Activated naive CD4-positive, alpha-beta T cell treated with anti-CD3 and anti-CD28 coated beads, Interleukin-2, amount 50 U/mL, for 16 hours (primary cell): ENCODE measurements at places on chromosomes 2 and 18.

DNA sequence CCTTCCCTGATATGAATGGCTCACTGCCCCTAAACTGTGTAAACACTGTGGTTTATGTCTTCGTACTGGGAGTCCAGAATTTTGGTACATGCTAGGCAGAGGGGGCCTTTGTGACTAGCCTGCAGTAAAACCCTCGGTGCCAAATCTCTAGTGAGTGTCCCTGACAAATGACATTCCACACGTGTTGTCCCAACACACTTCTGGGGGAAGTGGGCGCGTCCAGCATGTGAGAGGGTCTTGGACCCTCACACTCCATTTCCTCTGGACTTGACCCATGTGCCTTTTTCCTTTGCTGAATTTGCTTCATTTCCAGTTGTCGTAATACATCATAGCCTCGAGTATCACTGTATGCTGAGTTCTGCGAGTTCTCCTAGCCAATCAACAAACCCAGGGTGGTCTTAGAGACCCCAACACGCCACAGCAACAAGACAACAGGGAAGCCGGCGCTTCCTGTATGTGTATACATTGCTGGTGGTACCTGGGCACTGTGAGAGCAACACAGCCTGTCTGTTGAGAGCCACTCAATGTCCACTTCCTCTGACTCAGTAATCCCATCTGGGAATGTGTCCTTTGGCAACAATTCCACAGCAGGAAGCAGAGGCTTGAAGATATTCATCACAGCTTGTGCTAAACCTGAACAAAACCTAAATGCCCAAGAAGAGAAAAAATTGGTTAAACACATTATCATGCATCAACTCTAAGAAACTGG is 26.9 kb upstream of the SLC66A3 start:
- no peak for DNase-seq

DNA sequence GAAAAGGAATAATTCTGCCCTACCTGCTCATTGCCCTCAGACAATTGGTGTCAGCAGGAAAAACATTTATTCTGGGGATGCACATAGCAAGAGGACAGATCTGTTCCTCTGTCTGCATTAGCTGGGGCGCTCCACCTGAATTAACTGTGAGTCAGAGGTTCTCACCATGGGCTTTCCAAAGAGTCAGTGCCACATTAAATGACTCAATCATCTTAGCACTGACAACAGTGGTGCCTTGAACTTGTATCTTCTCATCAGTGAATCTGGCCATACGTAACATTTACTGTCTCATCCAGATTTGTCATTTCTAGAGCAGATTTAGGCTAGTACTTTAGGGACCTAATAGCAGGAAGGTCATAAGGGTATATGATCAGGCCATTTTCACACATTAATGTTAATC is 358.1 kb upstream of the CRIM1 start:
- no peak for DNase-seq

DNA sequence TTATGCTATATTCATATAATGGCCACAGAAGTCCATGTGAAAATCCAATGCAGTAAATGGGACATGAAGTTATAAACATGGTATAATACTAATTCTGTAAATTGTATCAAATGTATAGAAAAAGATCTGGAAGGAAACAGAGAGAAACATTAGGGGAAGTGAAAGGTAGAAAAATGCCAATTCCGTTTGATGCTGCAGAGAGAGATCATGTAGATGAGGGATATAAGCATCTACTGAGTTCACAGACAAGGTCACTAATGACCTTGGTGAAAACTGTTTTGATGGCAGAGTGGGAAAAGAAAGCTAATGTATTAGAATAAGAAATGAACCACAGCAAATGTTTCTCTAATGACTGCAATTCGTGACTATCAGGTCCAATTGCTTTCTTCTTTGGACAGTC is 56.0 kb downstream of the BARD1 start:
- DNase-seq = no peak

- peak; percentile 64 for DNase-seq
These were observed 697 bp downstream of the LGALSL start for GRCh38 chr2:64454386-64455332.

GRCh38 chr18:55983433-55983832 is 395.4 kb upstream of the TCF4 start:
- DNase-seq = no peak

GRCh38 chr2:66897181-66897580 is 462.3 kb downstream of the MEIS1 start:
- no peak for DNase-seq

DNA sequence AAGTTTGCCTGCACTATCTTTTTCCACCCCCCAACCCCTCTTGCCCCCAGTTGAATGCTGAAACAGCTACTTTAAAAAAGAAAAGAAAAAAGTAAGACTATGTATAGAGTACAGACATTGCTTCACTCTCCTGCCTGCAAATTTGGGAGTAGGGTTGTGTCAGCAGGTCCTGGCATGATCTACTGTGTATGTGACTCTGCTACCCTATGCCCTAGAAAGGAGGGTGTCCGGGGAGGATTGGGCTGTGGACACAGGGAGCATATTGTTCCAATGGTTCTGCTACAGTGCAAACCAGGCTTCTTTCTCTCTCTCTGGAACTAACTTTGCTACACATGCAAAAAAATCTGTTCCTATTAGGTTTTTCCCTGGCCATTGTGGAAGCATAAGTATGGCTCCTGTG is 9.9 kb upstream of the ZEB2 start:
- no peak for DNase-seq

DNA sequence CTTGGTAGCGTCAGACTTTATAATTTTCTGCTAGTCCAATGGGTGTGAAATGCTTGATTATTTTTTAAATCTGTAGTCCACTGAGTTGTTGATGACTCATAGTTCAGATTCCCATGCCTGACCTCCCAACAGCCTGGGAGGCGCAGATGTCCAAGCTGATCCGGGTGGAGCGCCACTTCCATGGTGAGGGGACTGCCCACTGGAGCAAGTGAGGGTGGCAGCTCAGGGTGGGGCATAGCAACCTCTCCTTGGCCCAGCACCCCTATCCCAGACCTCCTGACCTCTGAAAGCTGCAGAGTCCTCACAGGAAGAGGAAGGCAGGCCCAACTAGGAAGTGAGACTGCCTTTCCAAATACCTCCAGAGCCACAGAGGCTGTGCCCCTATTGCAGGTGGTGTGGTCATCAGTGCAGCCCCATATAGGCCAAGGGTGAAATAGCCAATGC is 4.4 kb downstream of the MAL start:
- DNase-seq = no peak

DNA sequence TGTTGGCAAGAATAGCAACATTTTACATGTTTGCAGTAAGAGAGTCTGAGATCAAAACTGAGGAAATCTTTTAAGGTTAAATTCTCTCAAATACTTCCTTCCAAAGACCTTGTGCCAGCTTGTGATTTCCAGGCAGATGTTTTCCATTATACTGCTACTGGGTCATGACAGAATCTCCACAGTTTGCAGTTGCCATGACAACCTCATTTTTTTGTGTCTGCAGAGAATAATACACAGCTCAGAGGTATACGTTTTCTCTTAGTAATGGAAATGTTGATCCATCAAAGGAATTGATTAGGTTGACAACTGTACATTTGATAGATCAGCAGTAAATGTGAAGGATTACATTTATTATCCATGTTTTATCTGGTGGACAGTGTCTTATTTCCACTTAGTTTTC is 29.1 kb upstream of the CSRNP3 start:
- no peak for DNase-seq

DNA sequence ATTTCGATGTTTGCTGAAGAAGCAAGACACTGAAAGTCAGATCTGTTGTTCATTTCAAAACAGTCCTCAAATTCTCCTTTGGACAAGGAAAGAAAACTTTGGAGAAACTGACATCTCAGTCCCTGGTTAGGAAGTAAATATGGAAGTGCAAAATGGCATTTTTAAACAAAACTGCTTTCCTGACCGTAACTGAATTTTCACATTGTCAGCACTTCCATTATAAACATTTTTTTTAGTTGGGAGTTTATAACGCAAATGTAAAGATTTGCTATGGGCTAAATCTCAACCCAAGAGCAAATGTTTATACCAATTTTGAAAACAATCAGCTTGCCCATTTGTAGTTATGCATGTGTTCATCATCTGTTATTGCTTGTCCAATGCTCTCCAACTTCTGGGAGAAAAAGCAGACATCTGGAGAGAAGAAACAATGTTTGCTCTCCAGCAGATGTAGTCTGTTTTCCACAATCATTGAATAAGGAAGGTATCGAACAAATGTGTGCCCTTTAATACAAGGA is 520.1 kb downstream of the ARHGAP15 start:
- no peak for DNase-seq

DNA sequence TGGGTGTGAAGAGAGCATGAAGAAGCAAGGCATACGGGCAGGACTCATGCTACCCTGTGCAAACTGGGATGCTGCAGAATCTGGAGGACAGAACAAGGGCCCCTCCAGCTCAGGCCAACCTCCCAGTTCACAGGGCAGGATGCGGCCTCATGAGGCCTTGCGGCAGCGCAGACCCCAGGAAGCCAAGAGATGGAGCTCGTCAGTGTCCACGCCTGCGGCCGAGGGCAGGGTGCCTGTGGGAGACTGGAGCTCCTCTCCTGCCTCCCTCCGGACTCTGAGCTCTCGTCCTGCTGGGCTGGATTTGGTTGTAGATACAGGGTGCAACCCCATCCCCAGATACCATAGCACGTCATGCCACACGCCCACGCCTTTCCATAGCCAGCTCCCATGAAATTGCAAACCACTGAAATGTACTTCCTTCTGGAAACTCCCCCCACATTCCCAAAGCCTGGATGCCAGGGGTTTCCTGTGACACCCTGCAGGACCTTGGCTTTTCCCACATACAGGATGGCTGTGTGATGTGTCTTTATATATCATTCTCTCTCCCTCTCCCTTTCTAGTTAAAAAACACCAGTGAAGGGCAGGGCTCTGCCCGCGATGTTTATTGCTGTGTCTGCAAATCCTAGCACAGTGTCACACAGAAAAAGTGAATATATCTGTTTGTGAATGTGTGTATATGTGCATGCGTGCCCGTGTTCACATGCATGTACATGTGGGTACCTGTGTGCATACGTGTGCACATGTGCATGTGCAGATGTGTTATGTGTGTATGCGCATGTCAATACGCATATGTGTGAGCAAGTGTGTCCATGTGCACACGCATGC is 12.3 kb upstream of the SNTG2 start:
- no peak for DNase-seq

- DNase-seq = no peak
These were observed 661.1 kb downstream of the BCL11A start for GRCh38 chr2:59892398-59892797.

GRCh38 chr18:23596183-23596582 is 9.9 kb upstream of the NPC1 start:
- DNase-seq = no peak

DNA sequence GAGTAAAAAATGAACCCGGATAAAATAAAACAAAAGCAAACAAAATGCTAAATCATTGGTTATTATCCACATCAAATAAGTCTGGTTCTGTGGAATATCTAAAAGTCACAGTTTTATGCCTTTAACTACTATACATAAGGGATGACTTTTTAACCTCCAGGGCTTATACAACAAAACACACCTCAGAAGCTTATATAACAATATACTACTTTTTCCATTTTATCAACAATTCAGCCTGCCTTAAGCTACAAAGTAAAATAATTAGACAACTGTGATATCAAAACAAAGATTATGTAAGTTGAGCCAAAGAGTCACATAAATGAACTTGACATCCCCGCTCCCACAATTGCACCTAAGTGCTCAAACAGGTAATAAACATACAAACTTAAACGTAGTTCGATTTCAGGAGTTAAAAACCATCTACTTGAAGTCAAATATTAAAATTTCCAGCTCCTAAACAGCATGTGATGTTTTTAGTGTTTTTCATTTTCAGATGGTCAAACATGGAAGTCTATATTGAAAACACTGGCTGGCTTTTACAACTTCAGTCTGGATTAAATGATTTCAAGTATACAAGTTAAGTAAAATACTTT is 54.7 kb downstream of the ATIC start:
- no peak for DNase-seq

- no peak for DNase-seq
These were observed 1646.8 kb upstream of the TMEFF2 start for GRCh38 chr2:193841384-193842150.
